ENCODE measurements at places on chromosomes 16 and 17.
A peak's percentile ranks its signal among the peaks of the same experiment; 100 is the strongest.

- no peak for DNase-seq
Measured at GRCh38 chr16:70740914-70741782, 55.3 kb upstream of the MTSS2 start.

- DNase-seq, result no peak
Measured at GRCh38 chr17:50210240-50211225, 9.1 kb upstream of the COL1A1 start.

DNA sequence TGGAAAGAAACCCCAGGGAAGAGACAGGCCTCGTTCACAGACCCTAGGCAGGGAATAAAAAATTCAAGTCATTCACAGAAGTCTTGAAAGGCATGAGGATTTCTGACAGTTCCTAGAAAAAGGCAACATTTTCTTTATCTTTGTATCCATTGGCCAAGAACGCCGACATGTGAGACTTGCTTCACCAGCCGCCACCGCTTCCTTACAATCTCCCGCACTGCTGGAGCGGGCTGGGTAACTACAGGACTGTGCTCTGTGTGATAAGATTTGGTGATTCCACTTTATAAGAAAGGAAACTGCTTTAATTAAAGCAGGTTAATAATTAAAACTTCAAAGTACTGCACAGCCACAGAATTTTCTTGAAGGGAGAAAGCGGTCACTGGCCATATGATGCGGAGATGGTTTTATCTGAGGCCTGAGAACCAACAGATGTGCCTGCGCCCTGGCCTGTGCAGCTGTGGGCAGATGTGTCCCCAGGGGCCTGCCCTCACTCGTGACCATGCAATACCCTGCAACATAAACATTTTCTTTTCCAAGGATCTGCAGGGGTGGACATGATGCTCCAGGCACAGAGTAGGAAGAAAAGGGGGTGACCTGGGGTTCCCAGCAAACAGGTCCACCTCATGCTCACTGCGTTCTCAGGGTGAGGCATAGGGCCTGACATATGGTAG is 13.0 kb upstream of the LGALS3BP start:
- no peak for DNase-seq

- no peak for DNase-seq
Measured at GRCh38 chr17:47164263-47164662, 24.8 kb downstream of the CDC27 start.

- no peak for DNase-seq
Measured at GRCh38 chr17:17363638-17364337, 60.6 kb downstream of the NT5M start.

- DNase-seq, result peak; percentile 63
Measured at GRCh38 chr17:49717371-49717861, 9.7 kb upstream of the SLC35B1 start.

- no peak for DNase-seq
Measured at GRCh38 chr16:57125376-57125775, 33.0 kb downstream of the CPNE2 start.

DNA sequence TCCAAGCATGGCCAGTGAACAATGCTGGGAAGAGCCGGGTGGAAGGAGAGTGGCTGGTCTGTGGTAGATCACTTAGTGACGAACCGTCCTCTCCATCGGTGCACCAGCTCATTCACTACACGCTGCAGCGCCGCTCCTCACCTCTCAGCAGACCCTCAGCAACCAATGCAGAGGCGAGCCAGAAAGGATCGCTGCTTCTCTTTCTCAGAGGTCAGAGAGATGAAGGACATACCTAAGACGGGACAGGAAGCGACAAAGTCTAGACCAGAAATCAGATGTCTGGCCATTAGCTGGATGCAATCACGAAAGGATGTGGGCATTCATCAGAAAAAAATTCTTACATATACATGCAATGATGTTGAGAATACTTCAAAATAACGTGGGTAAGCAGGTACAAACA is 26.9 kb downstream of the NSMCE1 start:
- DNase-seq, result no peak

GRCh38 chr16:15642557-15643047 is 352 bp downstream of the MARF1 start:
- peak; percentile 91 for DNase-seq

- DNase-seq, result no peak
Measured at GRCh38 chr16:19001788-19002187, 18.1 kb downstream of the TMC7 start.

DNA sequence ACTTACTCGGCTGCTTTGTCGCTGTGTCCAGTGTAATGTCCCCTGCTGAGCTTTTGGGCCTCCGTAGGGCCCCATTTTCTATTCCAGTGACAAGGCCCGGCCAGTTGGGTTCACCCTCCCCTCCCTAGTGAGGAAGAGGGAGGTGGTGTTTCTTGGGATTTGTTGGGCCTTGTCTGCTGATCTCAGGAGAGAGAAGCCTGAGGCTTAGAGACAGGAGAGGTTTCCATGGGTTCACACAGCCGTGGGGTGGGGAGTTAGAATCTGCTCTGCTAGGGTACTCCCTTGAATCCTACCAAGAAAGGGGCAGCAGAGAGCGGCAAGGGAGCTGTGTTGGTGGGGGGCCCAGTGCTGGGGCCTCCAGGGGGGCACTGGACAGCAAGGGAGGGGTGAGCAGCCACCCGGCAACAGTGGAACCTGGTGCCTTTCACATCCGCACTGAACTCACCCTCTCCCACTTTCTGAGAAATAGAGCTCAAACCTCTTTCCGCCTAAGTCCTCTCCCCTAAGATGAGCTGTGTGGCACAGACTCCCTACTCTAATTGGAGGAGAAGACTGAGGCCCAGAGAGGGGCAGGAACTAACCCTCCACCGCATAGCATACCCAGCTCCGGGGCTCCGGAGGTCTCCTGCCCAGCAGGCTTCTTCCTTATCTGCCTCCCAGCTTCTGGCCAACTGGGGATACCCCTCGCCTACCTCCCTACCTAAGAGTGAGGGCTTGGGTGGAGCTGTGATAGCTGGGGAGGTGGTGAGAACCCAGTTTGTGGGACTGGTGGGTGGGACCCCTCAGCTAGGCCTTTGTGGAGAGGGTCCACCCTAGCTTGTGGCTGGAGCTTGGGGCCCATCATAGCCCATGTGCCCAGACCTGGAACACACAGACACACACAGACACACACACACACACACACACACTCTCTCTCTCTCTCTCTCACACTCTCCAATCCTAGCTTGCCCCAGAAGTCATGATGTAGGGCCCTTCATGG is 6.8 kb downstream of the TBKBP1 start:
- no peak for DNase-seq

DNA sequence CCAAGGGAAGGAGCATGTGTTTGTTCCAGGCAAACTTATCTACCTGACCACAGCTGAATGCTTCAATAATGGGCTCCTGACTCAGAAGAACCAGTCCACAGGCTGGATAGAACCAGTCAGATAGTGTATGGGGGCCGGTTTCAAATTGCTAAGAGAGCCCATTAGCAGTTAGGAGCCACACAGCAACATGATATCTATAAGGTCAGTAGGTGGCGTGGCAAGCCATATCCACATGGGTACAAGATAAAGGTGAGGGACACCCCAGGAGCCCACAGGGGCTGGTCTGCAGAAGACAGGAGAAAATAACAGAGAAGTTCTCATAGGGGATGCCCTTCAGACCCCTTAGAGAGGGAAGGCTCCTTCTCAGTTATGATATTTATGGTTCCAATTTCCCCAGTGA is 31.6 kb upstream of the CDRT15 start:
- DNase-seq, result no peak

DNA sequence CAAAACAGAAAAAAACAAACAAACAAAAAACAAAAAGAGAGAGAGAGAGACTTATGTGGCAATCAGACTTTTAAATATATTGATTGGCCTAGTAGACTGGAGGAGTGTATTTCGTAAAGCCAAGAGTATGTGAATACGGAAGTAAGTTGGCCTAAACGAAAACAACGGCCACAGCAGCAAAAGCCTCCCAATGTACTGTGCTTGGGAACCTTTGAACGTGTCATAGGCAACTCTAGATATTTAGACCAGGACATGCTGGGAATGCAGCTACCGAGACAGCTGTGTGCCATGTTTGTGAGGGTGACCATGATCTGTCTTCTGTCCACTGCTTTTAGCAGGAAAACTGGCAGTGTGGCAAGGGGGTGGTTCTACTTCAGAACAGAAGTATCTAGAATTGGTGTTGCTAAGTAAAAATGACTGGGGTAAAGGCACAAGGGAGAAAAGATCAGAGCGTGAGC is 7.4 kb downstream of the MAF start:
- DNase-seq, result no peak

GRCh38 chr16:17724242-17724898 is 253.6 kb upstream of the XYLT1 start:
- DNase-seq, result no peak

DNA sequence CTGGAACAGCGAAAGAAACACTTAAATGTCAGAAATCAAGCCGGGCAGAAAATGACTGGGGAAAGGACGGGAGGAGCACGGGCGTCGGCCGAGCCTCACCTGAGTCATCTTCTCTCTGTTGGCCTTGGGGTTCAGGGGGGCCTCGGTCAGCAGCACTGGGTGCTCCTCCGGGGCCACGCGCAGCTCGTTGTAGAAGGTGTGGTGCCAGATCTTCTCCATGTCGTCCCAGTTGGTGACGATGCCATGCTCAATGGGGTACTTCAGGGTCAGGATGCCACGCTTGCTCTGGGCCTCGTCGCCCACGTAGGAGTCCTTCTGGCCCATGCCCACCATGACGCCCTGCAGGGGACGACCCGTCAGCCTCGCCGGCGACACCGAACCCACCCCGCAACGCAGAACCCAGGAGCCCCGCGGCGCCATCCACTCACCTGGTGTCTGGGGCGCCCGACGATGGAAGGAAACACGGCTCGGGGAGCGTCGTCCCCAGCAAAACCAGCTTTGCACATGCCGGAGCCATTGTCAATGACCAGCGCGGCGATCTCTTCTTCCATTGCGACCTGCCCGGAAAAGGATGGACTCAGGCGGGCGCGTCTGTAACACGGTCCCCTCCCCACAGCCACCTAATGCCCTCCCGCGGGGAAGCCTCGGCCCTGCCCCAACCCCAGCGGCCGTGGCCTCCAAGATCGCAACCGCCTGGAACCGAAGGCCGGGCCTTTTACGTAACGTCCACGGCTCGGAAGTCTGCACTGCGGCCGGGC is 616 bp downstream of the ACTG1 start:
- DNase-seq, result peak; percentile 53

GRCh38 chr16:65445313-65446260 is 323.7 kb upstream of the CDH11 start:
- DNase-seq, result no peak

DNA sequence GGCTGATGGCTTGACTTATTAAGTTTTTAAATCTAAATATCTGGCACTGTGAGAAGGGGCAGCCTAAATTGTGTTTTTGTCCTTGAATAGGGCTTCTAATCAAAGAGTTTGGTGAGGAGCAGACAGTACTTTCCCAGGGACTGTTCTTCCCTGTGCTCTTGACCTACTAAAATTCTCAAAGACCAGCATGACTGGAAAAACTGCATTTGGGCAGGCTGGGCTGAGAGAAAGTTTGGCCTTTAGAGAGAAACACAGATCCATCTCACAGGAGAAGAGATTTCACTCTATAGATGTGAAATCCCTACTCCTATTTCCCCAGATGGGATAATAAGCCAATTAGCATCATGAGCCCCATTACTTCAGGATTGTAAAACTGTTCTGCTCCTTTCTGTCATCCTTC is 7.3 kb downstream of the PCTP start:
- no peak for DNase-seq

- no peak for DNase-seq
Measured at GRCh38 chr16:57725554-57725953, 10.0 kb upstream of the KATNB1 start.

GRCh38 chr16:84212631-84213030 is 21.7 kb downstream of the ADAD2 start:
- no peak for DNase-seq

- DNase-seq, result no peak
Measured at GRCh38 chr17:68853036-68853435, 102.2 kb downstream of the ABCA8 start.

DNA sequence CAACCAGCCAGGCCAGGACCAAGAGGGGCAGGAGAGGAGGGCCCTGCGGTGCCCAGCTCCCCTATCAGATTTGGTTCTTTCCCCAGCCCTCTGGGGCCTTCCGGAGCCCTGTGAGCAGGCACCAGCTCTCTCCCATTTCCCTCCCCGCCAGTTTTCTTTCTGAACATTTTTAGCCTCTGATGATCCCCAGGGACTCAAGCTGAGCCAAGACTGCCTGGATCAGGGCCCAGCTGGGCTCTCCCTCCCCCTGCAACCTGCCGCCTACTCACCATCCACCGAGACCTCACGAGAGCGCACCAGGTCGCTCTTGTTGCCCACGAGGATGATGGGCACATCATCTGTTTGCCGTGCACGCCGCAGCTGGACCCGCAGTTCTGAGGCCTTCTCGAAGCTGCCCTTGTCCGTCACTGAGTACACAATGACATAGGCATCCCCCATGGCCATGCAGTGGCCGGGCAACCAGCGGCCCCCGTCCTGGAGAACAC is 2.0 kb downstream of the RRAD start:
- DNase-seq, result no peak

DNA sequence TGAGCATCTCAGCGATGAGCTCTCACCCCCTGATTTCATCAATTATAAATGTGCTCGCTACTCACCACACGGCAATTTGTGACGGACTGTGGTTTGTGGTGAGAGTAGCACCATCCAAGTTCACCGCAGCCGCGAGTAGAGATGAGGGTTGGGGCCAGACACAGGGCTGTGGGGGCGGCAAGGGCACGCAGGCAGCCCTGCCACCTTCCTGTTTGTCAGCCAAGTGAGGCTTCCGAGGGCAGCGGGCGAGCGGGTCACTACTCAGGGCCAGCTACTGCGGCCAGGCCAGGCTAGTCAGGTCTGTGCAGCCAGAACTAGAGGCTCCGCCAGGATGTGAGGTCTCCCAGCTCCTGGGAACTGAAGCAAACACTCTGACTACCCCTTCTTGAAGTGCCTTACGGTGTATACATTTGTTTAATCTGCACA is 39.6 kb upstream of the MEOX1 start:
- DNase-seq, result peak; percentile 75

GRCh38 chr16:81519301-81520150 is 74.9 kb downstream of the CMIP start:
- no peak for DNase-seq

DNA sequence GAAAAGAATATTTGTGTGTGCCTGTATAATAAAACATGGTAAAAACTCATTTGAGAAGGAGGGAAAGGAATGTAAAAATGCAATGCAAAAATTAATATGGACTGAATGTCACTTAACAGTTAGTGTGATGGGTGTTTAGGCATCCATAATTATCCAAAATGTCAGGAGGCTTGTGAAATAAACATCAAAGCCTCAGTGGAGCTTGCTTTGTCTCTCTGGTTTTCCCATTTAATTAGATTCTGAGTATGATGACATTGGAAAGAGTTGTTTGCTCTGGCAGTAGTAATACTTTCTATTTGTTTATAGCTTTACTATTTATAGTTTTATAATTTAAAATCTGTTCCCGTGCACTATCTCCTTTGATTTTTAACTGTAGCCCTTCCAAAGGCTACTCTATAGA is 51.9 kb downstream of the CNTNAP4 start:
- DNase-seq, result no peak

GRCh38 chr16:82094942-82095540 is 60.0 kb downstream of the HSD17B2 start:
- DNase-seq, result no peak

All from activated T-cell treated with anti-CD3 and anti-CD28 coated beads, Interleukin-2, amount 50 U/mL, for 72 hours (primary cell).